ENCODE measurements at places on chromosomes 1 and 21. TPM values are rescaled to one million over a fixed set of nuclear protein-coding genes. Genes with fewer than 3 reads are reported as not detected.

- H3K27ac ChIP-seq: no peak overlapping the region
- no peaks in the 10 kb centered on the region for H3K4me1 ChIP-seq
- no peak for DNase-seq
- no peak overlapping the region for H3K4me3 ChIP-seq
- peaks cover under 1% of the 10 kb centered on the region for H3K27me3 ChIP-seq
Measured at GRCh38 chr1:38546636-38547035, 312.9 kb downstream of the RRAGC start.

DNA sequence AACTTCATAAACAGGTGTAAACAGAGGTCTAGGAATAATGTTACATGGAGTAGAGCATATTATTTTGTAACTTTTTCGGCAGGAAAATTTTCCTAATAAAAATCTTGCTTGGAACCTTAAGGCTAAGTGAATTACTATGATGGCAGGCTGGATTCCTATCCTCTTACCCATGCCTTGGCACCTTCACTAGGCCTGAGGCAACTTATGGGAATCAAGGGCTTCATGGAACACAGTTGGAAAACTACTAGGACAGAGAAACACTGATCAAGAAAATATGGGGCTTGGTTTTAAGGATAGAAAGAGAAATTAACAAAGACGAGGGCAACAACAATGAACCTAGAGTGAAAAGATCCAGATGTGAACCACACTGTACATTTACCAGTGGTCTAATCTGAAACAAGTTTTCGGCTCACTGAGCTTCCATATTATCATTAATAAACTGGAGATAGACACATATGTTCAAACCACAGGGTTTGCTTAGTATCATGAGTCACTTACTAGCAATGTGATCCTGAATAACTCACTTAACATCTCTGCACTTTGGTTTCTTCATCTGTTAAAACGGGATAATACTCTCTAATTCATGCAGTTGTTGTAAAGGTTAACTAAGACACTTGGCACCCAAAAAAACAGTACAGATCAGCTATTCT lies 68.5 kb downstream of the GPATCH2 start:
- no peak overlapping the region for H3K4me3 ChIP-seq
- H3K36me3 ChIP-seq: no peaks in the 10 kb centered on the region
- H3K4me1 ChIP-seq: no peaks in the 10 kb centered on the region

ADAM30 gene
- not detected for total RNA-seq

C1orf185 gene
- total RNA-seq: not detected

DNA sequence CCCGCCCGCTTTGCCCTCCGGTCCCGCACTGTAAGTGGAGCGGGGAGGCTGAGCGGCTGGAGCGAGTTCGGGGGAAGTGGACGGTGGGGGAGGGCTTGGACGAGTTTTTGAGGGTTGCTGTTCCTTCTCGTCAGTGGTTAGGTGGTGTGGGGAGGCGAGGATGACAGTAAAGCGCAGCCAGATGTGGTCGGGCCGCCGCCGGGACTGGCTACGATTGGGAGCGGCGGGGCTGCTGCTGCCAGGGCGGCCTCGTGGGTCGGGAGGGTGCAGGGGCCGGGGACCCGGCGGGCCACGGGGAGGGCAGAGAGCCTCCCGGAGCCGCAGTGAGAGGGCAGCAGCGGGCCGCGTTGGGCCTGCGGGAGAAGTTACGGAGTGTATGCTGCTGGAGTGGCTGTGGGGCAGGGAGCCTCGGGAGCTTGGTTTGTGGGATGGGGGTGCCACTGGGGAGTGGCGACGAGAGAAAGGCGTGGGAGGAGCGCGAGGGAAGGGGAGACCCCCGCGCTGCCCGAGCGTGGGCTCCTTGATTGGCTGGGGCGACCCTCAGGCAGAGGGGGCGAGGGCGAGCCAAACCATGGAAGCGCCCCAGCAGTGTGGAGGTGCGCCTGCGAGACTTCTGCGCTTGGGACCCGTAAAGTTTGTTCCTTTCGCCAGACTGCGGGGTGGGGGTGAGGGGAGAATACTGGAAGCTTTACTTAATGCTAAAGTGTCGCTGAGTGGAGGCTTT lies 2.1 kb downstream of the ADGRL2 start:
- no peak for DNase-seq
- H3K4me1 ChIP-seq: peaks cover 12% of the 10 kb centered on the region
- no peak overlapping the region for H3K27ac ChIP-seq
- H3K4me3 ChIP-seq: no peak overlapping the region

DNA sequence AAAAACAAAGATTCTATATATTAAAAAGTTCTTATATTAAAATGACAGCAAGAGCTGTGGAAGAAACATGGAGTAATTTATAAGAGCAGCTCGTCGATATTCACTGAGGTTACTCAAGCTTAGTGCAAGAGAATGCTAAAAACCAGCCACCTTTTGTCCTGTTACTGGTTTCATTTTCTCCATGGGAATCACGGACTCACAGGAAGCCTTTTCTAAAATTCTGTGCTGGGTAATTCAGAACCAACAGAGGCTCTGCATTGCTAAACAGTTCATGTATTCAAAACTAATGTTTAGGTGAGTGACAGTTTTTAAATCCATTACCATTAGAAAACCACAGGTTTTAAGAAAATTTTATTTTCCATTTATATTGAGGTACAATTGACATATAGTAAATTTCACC lies 147.8 kb upstream of the MAP1LC3C start:
- no peaks in the 10 kb centered on the region for H3K27me3 ChIP-seq
- no peak overlapping the region for H3K27ac ChIP-seq
- no peak for DNase-seq
- H3K4me3 ChIP-seq: no peak overlapping the region

GRCh38 chr1:86356247-86356646 lies 39.9 kb downstream of the ODF2L start:
- no peaks in the 10 kb centered on the region for H3K27me3 ChIP-seq
- no peaks in the 10 kb centered on the region for H3K4me1 ChIP-seq
- no peak overlapping the region for H3K4me3 ChIP-seq
- H3K36me3 ChIP-seq: peaks cover 45% of the 10 kb centered on the region

DNA sequence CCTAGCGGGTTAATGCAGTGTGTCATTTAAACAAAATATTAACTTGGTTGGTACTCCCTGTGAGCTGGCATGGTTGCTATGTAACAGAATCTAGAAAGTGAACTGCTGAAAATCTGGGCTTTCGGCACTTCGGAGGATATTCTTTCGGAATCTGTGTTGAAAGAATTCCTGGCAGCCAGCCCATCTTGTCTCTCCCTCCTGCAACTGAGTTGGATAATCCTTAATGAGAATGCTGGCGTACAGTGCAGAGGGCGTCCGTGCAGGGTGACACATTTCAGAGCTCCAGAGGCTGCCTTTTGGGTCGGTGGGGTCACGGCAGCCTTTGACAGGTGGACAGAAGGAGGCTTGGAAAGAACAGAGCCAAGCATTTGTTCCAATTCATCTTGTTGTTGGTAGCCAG lies 3.7 kb downstream of the KAZN start:
- peaks cover 8% of the 10 kb centered on the region for H3K27me3 ChIP-seq
- no peak overlapping the region for H3K4me3 ChIP-seq

- no peaks in the 10 kb centered on the region for H3K4me1 ChIP-seq
- H3K27me3 ChIP-seq: no peaks in the 10 kb centered on the region
- DNase-seq: no peak
- H3K27ac ChIP-seq: no peak overlapping the region
- H3K36me3 ChIP-seq: peaks cover 3% of the 10 kb centered on the region
Measured at GRCh38 chr1:97137862-97138514, 416.4 kb downstream of the PTBP2 start.

GRCh38 chr1:246008363-246008831 lies 498.7 kb downstream of the SMYD3 start:
- H3K27ac ChIP-seq: no peak overlapping the region
- no peaks in the 10 kb centered on the region for H3K27me3 ChIP-seq
- no peaks in the 10 kb centered on the region for H3K36me3 ChIP-seq
- no peak for DNase-seq
- H3K4me3 ChIP-seq: no peak overlapping the region

DNA sequence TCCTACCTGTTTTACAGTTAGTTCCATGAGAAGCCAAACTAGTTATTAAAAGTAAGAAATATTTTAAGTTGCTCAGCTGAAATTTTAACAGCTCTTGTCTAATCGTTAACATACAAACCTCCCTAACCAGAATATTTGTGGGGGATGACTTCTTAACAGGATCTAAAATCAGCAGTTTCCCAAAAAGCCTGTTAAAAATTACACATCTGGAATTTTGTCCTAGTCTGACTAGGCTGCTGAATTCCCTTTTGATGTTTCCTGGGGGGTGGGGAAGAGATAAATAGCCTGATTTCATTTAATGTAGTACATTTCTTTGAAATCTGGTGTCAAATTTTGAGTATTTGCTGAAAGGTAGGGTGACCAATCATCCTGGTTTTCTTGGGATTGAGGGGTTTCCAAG lies 78.8 kb upstream of the ARHGAP29 start:
- no peaks in the 10 kb centered on the region for H3K4me1 ChIP-seq
- H3K27ac ChIP-seq: no peak overlapping the region
- no peaks in the 10 kb centered on the region for H3K27me3 ChIP-seq
- H3K36me3 ChIP-seq: no peaks in the 10 kb centered on the region

ANKRD45 gene
- not detected for total RNA-seq

DNA sequence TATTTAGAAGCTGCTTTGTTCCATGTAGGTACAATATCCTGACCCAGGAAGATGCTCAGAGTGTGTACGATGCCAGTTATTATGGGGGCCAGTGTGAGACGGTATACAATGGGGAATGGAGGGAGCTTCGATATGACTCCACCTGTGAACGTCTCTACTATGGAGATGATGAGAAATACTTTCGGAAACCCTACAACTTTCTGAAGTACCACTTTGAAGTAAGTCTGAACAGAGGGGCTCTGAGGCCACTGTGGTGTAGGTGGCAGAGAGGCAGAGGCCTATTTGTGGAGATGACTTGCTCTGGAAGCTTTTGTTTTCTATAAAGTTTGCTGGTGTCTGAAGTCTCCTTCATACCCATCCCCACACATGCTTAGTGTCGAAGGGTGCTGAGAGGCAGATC lies 26.8 kb downstream of the C8A start:
- H3K36me3 ChIP-seq: no peaks in the 10 kb centered on the region
- H3K27ac ChIP-seq: no peak overlapping the region
- no peaks in the 10 kb centered on the region for H3K27me3 ChIP-seq
- no peak overlapping the region for H3K4me3 ChIP-seq

DNA sequence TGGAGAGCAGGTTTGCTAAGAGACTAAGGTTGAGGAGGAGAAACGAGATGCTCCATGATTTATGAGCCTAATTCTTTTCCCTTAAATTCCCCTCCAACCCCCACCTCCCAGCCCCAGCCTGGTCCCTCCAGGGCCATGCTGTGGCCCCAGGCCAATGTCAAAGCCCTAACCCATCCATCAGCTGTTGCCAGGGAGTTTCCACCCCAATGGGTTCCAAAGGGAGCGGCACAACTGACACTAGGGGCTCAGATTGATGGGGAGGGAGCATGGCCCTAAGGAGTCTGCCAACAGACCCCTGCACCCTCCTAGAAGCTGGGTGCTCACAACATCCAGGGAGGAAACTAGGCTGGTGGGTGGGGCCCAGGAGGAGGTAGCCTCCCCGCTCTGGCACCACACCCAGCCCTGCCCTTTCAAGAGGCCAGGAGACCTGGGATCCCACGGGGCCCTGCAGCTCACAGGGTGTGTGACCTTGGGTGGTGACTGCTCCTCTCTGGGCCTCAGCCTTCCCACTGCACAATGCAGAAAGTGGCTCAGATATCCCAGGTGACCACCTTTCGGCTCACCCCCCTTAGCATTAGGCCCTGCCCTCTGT lies 12.9 kb downstream of the AHDC1 start:
- H3K27ac ChIP-seq: no peak overlapping the region
- H3K4me3 ChIP-seq: no peak overlapping the region
- DNase-seq: no peak
- H3K27me3 ChIP-seq: no peaks in the 10 kb centered on the region
- peaks cover 32% of the 10 kb centered on the region for H3K4me1 ChIP-seq

SPATA45 gene
- total RNA-seq: not detected

- no peaks in the 10 kb centered on the region for H3K4me1 ChIP-seq
- DNase-seq: no peak
- H3K36me3 ChIP-seq: no peaks in the 10 kb centered on the region
- no peaks in the 10 kb centered on the region for H3K27me3 ChIP-seq
Measured at GRCh38 chr1:57158604-57158998, 192.8 kb upstream of the C8B start.

DNA sequence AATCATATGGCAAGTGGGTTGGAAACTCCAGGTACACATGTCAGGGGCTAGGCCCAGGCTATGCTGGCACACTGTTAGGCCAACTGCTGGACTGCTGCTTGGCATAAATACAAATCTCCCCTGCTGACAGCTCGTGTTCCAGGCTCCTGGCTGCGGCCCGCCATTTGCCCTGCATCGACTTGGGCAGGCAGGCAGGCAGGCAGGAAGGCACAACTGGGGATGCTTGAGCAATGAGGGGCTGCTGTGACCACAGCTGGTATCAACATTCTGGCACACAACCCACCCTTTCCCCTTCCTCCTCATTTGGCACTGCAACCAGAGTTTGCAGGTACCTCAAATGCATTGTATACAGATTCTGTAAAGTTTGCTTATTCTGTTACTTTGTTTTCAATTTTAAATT lies 53.2 kb downstream of the SAMSN1 start:
- no peak for DNase-seq
- no peaks in the 10 kb centered on the region for H3K27me3 ChIP-seq
- peaks cover 21% of the 10 kb centered on the region for H3K36me3 ChIP-seq
- H3K4me3 ChIP-seq: no peak overlapping the region

DNA sequence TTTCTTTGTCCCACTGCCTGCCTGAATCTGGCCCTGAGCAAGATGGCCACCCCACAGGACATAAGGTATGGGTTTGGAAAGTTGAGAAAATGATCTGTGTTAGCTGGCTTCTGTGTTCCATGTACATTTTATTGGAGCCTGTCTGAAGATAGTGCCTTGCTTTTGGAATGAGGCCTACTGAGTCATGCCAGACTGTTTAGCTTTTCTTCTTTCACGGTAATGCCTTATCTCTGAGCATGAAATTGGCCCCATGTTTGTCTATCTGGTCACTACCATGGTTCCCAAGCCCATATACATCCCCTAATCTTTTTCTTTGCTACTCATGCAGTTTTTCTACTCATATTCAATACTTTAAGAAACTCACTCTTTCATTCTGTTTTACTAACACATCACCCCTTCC lies 85.1 kb upstream of the LMO4 start:
- no peak for DNase-seq
- H3K4me1 ChIP-seq: no peaks in the 10 kb centered on the region
- no peak overlapping the region for H3K4me3 ChIP-seq

GRCh38 chr1:104780470-104781078 lies 1030.9 kb downstream of the AMY1C start:
- H3K27me3 ChIP-seq: no peaks in the 10 kb centered on the region
- no peak overlapping the region for H3K27ac ChIP-seq
- no peak for DNase-seq
- no peaks in the 10 kb centered on the region for H3K36me3 ChIP-seq

- peaks cover 17% of the 10 kb centered on the region for H3K4me1 ChIP-seq
- H3K27ac ChIP-seq: no peak overlapping the region
- H3K27me3 ChIP-seq: no peaks in the 10 kb centered on the region
- no peaks in the 10 kb centered on the region for H3K36me3 ChIP-seq
Measured at GRCh38 chr1:20083178-20083944, 13.4 kb downstream of the PLA2G5 start.

- no peaks in the 10 kb centered on the region for H3K36me3 ChIP-seq
- no peak overlapping the region for H3K4me3 ChIP-seq
- H3K4me1 ChIP-seq: no peaks in the 10 kb centered on the region
- H3K27me3 ChIP-seq: no peaks in the 10 kb centered on the region
Measured at GRCh38 chr1:201418461-201418860, 3.1 kb downstream of the TNNI1 start.

- H3K4me1 ChIP-seq: peaks cover 13% of the 10 kb centered on the region
- no peaks in the 10 kb centered on the region for H3K27me3 ChIP-seq
- H3K27ac ChIP-seq: peak overlapping the region; percentile 91
Measured at GRCh38 chr1:162497104-162497722, 405 bp upstream of the UHMK1 start.

GRCh38 chr1:48222501-48223242 lies at the start of gene SLC5A9:
TSS of gene SLC5A9 (plus strand) at chr1:48222716. CDS start at chr1:48222737, 21 bp downstream.
- DNase-seq: no peak
- no peaks in the 10 kb centered on the region for H3K36me3 ChIP-seq
- H3K27me3 ChIP-seq: no peaks in the 10 kb centered on the region
- H3K4me3 ChIP-seq: no peak within 1 kb of the TSS
